ENCODE measurements at places on chromosomes 12 and 14.

- DNase-seq, result no peak
These were observed 6.2 kb upstream of the DDX55 start for GRCh38 chr12:123595729-123596128.

DNA sequence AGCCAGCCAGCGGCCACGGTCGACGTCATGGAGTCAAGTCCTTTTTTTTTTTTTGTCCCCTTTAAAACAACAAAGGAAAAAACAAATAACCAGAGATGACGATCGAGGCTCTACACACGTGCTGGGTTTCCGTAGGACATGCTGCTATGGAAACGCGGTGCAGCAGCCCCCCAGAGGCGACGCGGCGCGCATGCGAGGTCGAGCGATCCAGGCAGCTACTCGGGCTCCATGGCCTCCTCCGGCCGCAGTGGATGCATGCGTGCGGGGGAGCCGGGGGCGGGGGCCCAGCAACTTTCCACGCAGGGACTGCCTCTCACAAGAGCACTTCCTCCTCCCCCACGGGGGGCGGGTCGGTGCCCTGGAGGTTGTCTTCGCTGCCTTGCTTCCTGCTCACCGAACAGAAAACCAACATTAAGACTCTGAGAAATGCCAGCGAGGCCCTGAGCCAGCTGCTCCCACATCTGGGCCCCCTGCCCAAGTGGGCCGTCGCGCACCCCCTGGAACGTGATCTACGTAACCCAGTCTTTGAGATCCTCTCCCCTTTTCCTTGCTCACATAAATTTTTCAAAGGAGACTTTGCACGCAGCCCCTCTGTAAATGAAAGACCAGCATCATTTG, 30.7 kb downstream of the P2RX4 start:
- DNase-seq, result no peak

- no peak for DNase-seq
These were observed 334.1 kb upstream of the RGS6 start for GRCh38 chr14:71597955-71598660.

DNA sequence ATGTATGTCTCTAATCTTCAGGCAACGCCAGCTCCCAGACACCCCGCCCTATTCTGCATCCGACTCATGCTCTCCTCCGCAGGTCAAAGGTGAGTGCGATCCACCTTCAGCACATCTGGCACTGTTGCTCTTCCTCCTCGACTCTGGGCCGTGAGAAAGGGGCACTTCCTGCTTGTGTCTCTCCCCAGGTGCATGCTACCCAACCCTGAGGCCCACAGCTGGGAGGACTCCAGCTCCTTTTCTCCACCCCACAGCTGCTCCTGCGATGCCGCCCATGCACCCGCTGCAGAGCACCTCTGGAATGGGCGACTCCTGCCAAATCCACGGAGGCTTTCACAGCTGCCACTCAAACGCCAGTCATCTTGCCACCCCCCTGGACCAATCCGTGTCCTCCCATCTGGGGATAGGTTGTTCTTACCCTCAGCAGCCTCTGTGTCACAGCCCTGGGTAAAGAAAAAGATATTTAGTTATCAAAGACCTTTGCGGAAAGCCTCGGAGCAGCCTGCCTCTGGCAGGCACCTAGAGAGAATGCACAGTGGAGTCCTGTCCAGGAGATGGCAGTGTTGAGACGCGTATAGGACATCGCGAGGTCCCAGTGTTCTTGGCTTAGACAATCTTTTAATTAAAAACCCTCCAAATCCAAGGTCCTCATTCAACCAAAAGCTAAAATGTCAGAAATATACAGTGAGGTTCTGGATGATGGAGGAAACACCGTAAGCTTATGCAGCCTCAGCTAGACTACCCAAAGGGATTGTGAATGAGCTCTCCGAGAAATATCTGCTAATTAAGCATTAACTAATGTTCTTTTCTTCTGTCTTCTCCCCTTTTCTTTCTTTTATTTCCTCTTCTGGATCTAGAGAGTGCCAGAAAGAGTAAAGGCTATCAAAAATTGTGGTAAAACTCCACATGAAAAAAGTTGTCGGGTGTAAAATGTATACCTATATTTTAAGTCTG, 54.3 kb downstream of the MYRFL start:
- DNase-seq, result peak; percentile 70

DNA sequence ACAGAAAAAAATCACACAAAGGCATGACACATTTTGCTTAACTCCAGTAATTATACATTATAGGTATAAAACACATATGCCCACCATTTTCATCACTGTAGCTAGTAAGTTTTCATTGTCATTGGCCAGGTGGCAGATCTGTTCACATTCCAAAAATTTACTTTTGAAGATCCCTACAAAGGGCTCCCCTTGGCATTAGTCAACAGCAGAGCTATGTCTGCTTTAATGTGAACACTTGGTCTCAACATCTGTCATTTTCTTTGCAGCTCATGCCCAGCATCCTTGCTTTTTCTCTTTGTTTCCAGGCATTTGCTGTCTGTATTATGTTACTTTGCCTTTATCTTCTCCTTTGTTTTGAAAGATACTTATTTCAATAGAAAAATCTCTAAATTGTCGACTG, 519.1 kb upstream of the FOXG1 start:
- DNase-seq, result no peak
